ENCODE measurements at places on chromosomes 5 and 9.
A peak's percentile ranks its signal among the peaks of the same experiment; 100 is the strongest.

DNA sequence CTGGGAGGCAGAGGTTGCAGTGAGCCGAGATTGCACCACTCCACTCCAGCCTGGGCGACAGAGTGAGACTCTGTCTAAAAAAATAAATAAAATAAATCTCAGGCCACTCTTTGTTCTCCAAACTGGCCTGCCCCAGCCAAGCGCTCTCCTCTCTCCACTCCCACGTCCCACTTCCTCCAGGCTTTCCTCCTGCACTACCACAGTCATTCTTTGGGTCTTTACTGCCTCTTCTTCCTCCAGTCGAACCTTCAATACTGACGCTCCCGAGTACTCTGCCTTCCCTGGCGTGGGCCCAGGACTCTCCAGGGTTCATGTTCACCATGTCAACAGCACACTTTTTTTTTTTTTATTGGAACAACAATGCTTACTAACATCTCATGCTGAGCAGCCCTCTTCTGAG, 23.9 kb downstream of the RNF130 start:
- DNase-seq, result no peak

DNA sequence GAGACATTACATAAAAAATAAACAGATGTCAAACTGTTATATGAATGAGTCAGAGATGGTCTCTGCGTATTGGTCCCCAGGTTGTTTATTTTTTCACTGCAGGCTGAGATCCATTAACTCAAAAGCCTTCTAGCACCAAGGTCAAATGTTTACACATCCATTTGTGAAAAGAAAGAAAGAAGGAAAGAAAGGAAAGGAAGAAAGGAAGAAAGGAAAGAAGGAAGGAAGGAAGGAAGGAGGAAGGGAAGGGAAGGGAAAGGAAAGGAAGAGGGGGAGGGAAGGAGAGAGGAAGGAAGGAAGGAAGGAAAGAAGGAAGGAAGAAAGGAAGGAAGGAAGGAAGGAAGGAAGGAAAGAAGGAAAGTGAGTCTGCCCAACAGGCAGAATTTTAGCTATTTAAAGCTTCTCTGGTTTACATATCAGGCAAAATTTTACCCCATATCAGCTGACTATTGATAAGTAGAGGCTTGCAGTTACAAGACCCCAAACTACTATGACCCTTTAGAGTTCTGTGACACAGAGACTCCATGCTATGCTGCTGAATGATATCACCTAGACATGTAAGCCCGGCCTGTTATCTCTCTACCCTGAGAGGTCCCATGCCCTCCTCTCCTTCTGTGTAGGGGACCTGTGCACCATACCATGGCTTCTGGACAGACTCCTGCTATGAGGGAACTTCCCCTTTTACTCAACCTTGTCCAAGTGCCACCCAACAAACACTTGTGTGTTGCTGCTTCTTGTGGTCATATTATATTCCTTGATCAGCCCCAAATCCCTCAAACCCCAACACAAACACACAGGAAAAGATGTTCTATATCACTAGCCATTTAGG, 59.0 kb downstream of the DRD1 start:
- no peak for DNase-seq

DNA sequence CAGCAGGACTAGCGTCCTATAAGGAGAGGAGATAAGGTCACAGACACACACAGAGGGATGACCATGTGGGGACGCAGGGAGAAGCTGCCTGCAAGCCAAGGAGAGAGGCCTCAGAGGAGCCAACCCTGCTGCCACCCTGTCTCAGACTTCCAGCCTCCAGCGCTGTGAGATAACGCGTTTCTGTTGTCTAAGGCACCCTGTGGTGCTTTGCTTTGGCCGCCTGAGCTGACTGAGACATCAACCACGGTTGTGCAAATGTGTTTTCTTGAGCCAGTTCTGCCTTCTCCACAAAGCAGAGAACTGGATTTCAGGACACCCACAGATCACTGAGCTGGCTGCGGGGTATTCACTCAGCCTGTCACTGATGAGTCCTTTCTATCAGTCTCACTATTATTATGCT, 149.1 kb downstream of the NXNL2 start:
- DNase-seq, result no peak

DNA sequence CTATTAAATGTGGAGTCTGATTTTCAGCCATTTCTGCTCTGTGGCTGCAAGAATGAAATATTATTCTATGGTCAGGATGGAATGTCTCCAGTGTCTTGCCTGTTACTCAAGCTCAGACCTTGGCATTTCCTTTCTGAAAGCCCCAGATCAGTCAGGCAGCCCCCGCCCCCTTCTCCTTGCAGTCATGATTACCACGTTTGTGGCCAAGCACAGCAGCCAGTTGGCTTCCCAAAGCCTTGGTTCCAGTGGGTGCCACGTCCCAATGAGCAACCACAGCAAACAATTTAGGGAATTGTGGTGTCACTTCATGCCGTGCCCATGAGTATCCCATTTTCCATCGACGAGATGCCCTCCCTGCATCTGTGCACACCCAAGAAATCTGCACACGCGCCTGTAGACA, 9.7 kb upstream of the OBP2A start:
- DNase-seq, result no peak

- no peak for DNase-seq
These were observed 242.9 kb downstream of the FANCC start for GRCh38 chr9:95074632-95075031.

DNA sequence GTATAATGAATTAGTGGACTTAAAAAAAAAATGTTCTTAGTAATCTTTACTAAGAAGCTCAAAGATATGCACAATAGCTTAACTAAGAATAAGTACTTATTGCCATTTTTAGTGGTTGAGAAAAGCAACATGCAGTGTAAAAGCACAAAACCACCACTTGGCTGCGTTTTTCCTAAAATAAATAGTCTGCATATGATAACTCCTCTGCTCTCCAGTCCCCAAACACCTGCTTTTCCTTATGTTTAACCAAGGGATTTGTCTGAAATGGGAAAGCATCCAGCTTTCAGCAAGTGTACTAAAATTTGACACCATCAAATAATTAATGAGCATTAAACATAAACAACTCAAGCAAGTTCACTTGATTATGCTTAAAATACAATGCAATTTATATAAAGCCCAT, 41.4 kb downstream of the PSIP1 start:
- DNase-seq, result no peak

- no peak for DNase-seq
These were observed 7.3 kb upstream of the JAKMIP2 start for GRCh38 chr5:147789820-147790219.

GRCh38 chr5:146111409-146111808, 6.0 kb upstream of the PLAC8L1 start:
- no peak for DNase-seq

DNA sequence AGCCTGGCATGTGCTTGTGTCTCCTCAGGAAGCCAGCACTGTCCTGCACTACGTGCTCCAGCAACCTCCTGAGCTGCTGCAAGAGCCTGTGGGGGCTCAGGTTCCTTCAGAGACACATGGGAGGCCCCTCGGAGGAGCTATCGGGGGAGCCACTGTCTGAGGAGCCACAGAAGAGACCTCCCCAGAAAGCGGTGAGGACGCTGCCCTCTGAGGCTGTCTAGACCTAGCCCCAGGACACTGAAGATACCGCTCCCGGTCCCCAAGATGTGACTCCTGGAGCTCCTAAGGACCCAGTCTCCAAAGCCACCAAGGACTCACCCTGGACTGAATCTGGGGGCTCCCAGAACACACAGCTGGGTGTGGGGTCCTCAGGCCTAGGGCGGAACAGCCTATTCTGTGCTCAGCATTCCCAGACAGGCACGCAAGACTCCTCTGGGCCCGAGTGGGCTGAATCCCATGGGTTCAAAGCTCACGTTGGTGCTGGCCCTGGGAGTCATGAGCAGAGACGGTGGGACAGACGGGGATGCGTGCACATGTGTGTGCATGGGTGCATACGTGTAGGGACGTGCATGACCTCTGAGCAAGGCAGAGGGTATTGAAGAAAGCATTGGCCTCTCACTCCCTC, 50.0 kb downstream of the HRH2 start:
- no peak for DNase-seq

GRCh38 chr9:1759771-1760300, 255.3 kb upstream of the SMARCA2 start:
- peak; percentile 13 for DNase-seq

- no peak for DNase-seq
These were observed 47.4 kb upstream of the IL12B start for GRCh38 chr5:159377653-159378052.

GRCh38 chr9:698276-698675, 143.2 kb upstream of the DMRT1 start:
- no peak for DNase-seq

DNA sequence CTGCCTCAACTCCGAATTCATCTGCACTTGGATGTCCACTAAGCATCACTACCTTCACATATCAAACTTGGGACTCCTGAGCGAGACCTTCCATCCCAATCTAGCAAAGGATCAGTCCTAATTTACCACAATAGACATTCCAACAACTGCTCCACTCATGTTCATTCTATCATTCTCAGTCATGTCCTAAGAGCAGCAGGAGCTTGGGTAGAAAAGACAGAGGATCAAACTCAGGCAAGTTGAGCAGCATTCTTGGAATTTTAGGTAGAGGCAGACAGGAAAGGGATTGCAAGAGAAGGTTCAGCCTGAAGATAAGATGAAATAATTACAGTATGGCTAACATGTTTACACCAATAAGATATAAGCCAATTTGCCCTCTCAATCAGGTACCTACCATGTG, 51.7 kb downstream of the AUH start:
- DNase-seq, result no peak

DNA sequence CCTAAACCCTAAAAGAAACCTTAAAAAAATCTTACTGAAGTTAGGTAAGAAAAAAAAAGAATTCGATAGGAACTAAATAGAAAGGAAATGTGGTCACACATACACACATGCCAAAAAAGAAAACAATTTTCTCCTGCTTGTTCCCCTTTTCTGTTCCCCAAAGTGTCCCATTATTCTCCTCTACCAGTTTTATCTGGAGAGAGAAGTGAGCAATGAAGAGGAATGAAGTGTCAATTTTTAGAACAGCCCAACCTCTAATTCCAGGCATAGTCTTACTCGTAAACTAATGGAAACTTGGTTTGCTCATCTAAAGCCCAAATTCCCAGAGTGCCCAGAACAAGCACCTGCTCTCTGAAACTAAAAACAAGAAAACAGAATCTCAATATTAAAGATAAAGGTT, 26.1 kb downstream of the AP3B1 start:
- no peak for DNase-seq

- no peak for DNase-seq
These were observed 100.7 kb downstream of the CWC27 start for GRCh38 chr5:64869419-64869818.

GRCh38 chr5:38845526-38846378, at the start of gene OSMR:
Gene OSMR (plus strand): TSS chr5:38846012. CDS start chr5:38869045, 23,033 bp downstream.
- DNase-seq, result no peak

- DNase-seq, result no peak
These were observed 300.7 kb upstream of the IZUMO3 start for GRCh38 chr9:24846248-24846912.

DNA sequence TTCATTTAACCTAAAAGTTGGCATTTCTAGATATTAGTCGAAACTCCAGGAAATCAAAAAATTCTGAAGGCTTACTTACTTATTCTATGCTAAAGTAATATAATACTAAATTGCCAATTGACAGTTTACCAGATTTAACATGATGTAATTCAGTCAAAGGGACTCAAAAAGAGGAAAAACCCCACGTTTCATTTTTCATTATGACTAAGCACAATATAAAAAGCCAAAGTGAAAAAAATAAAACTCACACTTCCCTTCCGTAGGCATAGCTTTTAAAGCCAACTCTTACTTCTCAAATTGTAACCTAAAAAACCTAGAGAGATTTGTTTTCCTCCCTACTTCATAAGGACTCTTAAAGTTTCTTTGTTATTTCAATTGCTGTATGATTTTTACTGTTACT, 146.6 kb downstream of the RAPGEF6 start:
- DNase-seq, result no peak

DNA sequence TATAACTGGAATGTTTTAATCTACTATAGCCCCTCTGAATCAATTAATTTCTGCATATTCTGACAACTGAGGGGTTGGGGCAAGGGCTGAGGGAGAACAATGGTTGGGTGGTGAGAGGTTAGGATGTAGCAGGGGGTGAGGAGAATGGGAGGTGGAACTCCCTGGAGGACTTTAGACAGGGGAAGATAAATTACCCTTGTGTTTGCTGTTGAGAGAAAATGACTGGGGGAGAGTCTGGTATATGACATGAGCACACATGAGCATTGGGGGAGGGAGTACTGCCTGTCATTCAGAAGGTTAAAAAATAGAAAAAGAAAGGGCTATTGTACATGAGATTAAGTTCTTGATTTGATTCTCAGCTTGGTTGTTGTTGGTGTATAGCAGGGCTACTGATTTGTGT, 37.2 kb upstream of the PAPPA start:
- peak; percentile 6 for DNase-seq

GRCh38 chr9:98706651-98707165, 2.0 kb downstream of the GABBR2 start:
- DNase-seq, result peak; percentile 56

DNA sequence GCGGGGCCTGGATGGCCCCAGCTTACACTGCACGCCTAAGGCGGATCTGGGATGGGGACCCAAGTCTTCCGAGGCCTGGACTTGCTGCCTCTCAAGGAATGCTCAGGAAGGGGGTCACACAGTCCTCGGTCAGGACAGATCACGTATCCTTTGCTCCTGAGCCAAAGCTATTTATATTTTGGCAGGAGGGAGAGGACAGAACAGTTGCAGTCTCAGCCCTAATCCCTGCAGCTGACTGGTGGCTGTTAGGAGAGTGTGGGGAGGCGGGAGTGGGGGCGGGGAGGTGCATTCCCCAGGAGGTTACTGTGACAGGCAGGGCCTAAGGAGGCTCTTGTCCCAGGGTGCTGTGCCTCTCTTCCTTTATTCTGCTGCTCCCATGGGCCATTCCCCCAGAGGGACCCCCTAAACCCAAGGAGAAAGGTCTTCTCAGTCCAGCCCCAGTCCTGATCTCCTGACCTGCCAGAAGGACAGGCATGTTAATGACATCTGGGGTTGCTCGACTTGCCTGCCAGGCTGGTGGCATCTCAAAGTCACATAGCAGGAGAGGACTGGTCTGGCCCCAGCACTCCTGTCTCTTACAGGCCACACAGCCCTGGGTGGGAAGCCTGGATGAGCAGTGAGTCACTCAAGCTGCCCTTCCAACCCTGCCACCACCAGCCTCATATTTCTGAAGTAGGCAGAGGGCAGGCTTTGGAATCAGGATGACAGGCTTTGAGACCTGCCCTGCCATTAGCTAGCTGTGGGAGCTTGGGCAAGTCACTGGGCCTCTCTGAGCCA, 51.9 kb downstream of the COL27A1 start:
- DNase-seq, result no peak

DNA sequence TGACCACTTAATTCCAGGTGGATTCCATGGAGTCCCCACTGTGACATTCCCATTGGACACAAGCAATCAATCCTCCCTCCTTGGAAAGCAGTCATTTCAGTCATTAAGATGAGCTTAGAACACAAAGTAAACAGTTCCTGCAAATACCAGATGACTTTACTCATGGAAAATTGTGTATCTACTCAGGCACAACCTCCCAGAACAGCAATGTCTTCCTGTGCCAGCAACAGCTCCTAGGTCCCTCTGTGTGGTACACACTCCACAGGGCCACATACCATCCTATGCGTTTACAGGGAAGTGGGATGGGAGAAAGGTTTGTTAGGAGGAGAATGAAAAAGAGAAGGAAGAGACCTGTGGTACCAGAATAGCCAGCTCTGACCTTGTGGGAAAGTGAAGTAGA, 53.7 kb downstream of the MTMR12 start:
- no peak for DNase-seq
